ENCODE measurements at places on chromosomes 4 and X.

DNA sequence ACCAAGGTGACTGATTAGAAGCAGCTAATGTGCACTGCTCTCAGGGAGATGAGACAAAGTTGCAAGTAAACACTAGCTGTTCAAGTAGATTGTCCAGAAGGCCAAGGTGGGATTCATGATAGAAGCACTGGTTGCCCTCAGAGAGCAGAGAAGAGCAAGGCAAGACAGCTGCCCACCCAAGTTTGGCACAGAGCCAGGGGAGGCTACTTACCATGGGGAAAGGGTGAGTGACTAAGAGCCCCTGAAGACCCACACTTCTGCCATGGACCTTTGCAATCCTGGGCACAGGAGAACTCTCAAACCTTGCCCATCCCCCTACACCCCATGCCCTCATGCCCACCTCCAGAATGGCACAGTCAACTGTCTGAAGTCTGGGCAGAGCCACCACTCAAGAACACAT lies 68.3 kb downstream of the SPIN4 start:
- no peak for DNase-seq

- DNase-seq = no peak
These were observed 215.8 kb upstream of the RASGEF1B start for GRCh38 chr4:81687471-81687870.

- no peak for DNase-seq
These were observed 321.4 kb upstream of the INTU start for GRCh38 chr4:127311371-127311770.

- DNase-seq = no peak
These were observed 108.8 kb upstream of the CENPE start for GRCh38 chr4:103306870-103307375.

DNA sequence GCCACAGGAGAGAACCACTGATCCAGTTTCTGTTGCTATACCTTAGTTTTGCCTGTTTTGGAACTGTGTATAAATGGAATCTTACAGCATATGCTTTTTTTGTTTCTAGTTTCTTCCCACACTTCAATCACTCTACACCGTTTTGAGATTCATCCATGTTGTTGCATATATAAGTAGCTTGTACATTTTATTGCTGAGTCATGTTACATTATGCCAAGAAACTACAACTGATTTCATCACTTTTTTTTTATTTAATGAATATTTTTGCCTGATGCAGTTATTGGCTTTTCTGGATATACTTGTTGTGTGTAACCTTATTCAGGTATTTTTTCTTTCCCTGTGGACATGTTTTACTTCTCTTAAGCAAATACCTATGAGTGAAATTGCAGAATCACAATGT lies 1135.9 kb downstream of the RAPGEF2 start:
- DNase-seq = no peak

DNA sequence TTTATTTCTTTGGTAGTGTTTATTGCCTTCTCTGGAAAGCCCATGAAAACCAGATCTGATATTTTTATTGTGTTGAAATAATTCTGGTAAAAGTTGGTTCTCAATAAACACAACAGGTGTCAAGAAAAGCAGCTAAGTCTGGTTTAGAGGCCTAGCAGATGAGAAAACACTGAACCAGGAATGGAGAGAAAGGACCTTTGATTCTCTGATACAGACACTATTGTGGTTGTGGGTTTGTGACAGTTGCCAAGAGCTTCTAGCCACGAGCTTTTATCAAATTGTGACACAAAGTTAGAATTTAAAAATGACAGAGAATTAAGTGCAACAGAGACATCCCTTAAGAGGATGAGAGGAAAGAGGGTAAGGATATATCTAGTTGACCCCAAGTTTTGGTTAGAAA lies 42.6 kb downstream of the DDIT4L start:
- DNase-seq = no peak

DNA sequence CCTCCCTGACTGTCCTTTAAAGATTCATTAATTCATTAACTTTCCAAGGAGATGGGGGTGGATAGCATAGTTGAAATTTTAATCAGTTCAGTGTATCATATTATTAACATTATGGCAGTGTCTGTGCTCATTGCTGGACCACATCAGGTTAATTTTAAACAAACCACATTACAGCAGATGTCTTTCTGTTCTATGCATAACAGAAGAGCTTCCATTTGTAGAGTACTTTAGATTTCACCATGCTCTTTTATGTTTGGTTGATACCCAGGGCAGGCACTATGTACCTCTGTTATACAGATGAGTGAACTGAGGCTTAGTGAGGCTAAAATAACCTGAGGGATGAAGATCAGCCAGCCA lies 41.1 kb downstream of the AFF2 start:
- DNase-seq = no peak

All from NCI-H226 (cell line).